ENCODE measurements at places on chromosomes 2 and 18.

GRCh38 chr2:216799873-216800431 lies 59.9 kb downstream of the TNP1 start:
- DNase-seq, result no peak

DNA sequence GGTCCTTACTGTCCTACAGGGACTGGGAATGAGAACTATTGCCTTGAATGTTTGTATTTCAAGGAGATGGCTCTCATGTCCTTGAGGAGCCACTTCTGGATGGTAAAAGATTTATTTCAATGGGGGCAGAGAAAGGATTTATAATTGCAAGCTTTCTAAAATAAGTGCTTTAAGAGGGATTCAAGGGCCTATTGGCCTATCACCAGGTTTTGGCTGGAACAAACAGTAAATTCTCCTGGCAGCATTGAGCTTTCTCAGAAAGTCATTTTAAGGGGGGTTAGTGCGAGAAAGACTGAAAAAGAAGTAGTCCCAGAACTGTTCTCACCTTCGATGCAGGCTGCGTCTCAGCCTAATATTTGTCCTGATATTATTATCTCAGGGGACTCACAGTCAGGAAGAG lies 29.8 kb downstream of the DPP10 start:
- DNase-seq, result no peak

DNA sequence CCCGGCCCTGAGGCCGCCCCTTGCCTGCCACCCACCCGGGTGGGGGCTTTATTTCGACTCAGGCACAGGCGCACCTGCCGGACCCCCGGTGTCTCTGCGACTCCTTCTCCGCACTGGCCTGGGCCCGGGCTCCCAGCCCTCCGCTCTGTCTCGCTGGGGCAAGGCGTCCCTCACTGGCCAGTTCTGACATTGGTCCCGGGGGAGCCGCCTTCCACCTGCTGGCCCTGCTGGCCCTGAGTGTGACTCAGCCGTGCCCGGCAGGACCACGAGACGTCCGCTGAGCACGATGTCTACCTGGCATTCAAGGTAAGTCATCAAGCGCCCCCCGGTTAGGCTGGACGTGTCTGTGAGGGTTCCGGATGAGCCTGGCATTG lies 131.5 kb upstream of the CTDP1 start:
- DNase-seq, result no peak

- DNase-seq, result no peak
These were observed 167.8 kb upstream of the VRK2 start for GRCh38 chr2:57878866-57879210.

GRCh38 chr2:46197672-46198071 lies 99.5 kb upstream of the EPAS1 start:
- no peak for DNase-seq

- no peak for DNase-seq
These were observed 64.3 kb upstream of the HPCAL1 start for GRCh38 chr2:10238396-10238795.

- DNase-seq, result no peak
These were observed 4.7 kb upstream of the CDH2 start for GRCh38 chr18:28181616-28182015.

GRCh38 chr18:79317703-79318102 lies 78.0 kb upstream of the NFATC1 start:
- no peak for DNase-seq

DNA sequence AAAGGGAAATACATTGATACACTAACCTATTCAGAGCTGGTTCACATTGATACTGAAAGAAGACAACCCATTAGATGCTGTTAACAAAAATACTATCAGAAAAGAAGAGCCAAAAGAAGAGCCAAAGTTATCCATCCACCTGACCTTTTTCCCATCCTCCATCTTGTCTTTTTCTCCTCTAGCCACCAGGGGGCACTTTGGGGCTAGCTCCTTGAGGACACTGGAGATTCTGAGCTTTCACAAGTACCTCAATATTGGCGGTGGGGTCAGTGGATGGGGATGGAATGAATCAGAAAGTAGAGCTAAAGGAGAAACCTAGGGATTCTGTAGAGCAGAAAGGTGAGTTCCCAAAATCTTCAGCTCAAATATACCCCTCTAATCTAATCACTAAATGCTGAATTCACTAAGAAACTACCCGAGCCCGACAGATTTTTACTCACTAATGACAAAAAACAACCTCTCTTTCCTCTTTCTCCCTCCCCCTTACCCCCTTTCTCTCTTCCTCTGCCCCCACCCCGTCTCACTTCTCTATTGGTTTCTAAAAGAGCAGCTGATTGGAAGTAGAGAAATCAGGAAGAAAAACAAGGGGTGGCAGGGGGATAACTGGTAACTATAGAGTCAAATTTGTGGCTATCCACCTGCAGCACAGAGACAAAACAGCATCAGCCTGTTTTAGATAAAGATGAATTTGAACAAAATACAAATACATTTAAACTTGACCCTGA lies 203.3 kb downstream of the TCF4 start:
- no peak for DNase-seq

- DNase-seq, result no peak
These were observed 7.0 kb downstream of the TIMM21 start for GRCh38 chr18:74155276-74155675.

DNA sequence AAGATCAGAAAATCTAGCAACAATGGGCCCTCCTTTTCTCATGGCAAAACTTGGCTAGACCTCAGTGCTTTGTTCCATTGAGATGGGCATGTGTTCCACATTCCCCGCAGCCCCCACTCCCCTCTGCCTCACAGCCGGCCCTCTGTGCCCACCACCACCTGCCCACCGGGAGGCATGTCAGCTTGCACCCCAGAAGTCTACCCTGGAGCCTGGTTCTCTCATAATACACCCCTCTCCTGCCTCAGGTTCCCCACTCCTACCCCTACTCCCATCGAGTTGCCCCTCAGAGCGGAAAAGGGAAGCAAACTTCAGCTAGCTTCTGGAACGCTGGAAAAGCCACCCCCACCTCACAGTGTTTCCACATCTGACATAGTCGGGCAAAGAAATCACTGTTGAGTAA lies 219.0 kb downstream of the ANAPC1 start:
- no peak for DNase-seq

- no peak for DNase-seq
These were observed 41.5 kb downstream of the MAP3K19 start for GRCh38 chr2:135005753-135006152.

GRCh38 chr2:32904751-32905150 lies 42.0 kb upstream of the LTBP1 start:
- DNase-seq, result no peak

DNA sequence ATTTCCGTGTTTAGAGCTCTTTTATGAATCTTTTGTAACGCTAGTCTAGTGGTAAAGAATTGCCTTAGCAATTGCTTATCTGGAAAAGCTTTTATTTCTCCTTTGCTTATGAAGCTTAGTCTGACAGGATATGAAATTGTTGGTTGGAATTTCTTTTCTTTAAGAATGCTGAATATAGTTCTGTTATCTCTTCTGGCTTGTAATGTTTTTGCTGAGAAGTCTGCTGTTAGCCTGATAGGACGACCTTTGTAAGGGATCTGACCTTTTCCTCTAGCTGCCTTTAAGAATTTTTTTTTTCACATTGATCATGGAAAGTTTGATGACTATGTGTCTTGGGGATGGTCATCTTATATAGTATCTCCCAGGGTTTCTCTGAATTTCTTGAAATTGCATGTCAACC lies 101.1 kb downstream of the TRABD2A start:
- DNase-seq, result no peak

DNA sequence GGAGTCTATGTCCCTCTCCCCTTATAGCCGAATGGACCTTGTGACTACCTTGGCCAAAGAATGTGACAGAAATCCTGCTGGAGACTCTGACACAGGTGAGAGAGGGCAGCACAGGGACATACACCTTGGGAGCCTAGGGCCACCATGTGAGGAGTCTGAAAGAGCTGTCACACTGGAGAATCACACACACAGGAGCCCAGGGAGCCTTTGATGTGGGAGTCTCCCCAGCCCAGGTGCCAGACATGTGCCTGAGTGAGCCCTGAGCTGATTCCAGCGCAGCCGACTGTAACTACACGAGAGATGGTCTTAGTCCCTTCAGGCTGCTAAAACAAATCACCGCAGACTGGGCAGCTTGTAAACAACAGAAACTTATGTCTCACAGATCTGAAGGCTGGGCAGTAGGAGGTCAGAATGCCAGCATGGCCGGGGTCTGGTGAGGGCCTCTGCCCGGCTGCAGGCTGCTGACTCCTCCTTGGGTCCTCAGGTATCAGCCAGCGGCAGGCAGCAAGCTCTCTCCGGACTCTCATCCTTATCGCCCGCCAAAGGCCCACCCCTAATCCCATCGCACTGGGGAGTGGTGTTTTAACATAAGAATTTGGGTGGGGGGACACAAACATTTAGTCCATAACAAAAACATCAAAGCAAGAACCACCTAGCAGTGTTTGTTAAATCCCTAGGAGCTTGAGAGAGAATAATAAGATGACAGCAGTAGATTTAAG lies 63.8 kb upstream of the GPR45 start:
- DNase-seq, result no peak
